ENCODE measurements at places on chromosomes 12 and 14.

GRCh38 chr12:94277426-94278000 lies 129.1 kb downstream of the PLXNC1 start:
- DNase-seq: no peak

GRCh38 chr12:75890660-75891059 lies 140.9 kb downstream of the PHLDA1 start:
- DNase-seq: no peak

- DNase-seq: no peak
Measured at GRCh38 chr12:111123390-111123789, 203.0 kb upstream of the MYL2 start.

DNA sequence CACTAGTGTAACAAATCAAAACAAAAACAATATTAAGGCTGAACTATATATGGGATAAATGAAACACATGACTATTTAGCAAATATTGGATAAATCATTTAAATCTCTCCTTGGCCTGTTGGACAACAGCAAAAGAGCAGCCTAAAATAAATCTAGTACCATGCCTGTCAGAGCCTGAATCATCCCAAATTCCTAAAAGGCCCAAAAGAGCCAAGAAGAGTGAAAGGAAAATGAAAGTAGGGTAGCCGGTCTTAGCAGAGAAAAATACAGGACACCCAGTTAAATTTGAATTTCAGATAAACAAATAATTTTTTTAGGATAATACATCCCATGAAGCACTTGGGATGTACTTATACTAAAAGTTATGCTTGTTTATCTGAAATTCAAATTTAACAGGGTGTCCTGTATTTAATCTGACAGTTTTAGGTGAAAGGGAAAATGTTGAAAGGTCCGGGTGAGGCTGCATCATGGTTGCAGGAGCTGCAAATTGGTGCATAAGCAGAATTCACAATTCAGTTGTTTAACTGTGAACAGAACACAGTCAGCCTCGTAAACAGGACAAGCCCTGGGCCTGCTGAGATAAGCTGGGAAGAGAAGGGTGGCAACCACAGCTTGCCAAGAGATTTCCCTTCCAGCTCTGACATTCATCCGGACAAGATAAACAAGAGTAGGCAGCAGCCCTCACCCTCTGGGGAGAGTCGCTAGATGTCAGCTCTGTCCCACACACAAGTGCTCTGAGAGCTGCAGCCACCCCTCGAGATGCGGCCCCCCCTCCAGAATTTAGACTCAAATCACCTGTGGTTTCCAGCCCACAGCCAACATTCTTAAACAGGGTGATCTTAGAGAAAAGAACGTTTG lies 30.3 kb downstream of the DMAC2L start:
- no peak for DNase-seq

DNA sequence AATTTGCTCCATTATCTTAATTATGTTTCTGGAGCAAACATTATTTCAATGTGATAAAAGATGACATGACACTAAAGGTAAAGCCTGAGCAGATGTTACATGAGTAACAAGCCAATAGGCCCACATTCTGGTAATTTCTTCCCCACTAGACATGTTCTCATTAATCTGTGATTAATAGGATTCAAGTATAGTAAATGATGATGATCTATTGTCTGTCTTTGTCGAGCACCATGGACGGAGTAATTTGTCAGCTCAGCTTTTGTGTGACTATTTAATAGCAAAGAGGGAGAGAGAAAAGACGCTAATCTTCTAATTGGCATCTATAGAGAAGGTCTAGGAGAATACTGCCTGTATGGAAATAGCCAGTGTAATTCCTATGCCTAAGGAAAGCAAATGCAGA lies 62.2 kb upstream of the INSM2 start:
- no peak for DNase-seq

Measured in omental fat pad (tissue), 4 donors.